ENCODE measurements at places on chromosomes 4 and X.

- ATAC-seq = no peak
These were observed 74.0 kb upstream of the TBL1X start for GRCh38 chrX:9390693-9391368.

DNA sequence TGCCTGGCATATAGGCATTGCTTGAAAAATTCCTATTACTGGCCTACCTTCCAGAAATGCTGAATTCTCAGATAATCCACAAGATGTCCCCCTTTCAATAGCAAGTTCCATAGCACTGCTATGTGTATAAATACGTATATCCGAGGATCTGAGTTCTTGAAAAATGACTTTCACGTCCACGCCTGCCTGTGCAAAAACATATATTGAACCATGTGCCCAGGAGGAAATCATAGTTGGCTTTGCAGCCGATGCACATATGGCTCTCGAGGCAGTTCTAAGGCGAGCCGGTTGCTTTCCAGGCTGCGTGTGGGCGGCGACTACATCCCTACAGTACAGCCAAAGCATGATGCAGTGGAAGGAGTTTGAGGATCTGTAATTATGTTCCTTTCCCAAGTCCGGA, 55.4 kb upstream of the ESX1 start:
- no peak for ATAC-seq

GRCh38 chr4:143386812-143387211, 50.1 kb downstream of the GAB1 start:
- ATAC-seq = no peak

DNA sequence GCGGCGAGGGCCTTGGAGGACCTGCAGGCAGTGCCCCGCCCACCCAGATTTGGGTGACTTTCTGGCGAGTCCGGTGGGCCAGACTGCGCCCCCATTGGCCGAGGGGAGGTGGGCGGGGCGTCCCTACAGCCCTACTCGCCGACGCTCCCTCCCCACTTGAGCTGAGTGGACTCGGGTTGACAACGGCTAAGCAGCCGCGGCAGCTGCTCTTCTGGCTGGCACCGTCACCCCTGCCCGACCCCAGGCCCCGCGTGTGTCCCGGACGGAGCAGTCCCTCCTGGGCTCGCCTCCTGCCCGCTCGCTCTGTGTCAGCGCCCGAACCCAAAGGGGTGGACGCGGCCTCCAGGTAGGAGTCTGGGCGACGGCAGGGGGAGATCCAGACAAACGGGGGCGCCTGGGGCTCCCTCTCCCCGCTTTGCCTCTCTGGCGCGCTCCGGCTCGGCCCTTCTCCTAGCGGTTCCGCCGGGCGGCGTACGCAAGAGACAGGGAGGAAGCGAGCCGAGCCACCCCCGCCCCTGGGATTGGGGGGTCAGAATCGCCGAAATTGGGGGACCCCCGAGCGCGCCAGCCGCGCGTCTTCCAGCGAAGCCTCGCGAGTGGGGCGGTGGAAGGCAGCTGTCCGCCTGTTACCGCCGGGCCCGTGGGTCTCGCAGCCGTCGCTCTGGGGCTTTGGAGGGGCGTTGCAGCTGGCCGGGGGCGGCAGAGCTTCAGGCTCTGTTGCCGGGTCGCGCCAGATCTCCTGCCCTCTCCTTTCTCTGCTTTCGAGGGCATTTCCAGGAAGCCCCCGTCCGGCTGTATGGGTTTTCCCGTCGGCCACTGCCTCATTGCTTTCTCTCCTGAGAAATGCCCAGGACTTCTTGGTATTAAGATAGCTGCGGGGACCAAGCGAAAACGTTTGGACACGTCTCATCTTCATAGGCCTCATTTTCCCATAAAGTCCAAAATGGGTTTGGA, 46.3 kb downstream of the STARD8 start:
- ATAC-seq = peak; percentile 30

GRCh38 chr4:26139310-26139924, 181.4 kb upstream of the RBPJ start:
- peak; percentile 67 for ATAC-seq

GRCh38 chr4:147340111-147340510, 140.8 kb upstream of the EDNRA start:
- ATAC-seq = no peak

DNA sequence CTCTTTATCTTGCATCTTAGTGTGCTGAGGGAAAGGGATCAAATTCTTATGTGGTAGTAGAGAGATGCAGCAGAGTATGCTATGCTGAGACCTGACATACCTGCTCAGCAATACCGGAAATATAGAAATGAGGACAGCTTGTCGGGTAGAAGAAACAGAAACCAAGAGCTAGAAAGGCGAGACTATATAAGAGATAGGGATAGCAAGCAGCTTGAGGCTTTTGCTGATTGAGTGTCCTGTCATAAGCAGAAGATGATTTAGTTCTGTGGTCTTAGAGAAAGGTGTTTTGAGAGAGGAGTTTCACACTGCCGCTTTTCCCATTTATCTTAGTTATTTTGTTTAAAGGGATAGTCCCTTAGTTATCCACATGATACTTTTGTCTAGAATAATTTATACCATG, 31.7 kb downstream of the USP9X start:
- peak; percentile 83 for ATAC-seq

GRCh38 chr4:77220828-77221613, 64.0 kb downstream of the CCNG2 start:
- no peak for ATAC-seq

- ATAC-seq = no peak
These were observed 200.3 kb downstream of the PDGFC start for GRCh38 chr4:156771171-156771837.

DNA sequence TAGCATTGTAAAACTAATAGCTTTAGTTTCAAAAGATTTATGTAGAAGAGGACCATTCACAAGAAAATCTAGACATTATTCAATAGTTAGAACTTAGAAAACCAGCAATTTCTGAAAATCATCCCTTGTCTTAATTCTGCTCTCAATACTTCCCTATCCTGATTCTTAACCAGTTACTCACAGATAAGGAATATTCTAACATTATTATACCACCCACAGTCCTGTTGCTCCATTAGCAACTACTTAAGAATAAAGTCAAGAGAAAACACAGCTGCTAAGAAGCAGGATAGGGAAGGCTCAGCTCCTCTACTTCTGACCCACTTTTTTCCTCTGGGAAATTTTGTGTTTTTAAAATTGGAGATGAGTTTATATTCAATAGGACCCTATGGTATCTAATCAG, 47.7 kb downstream of the PHKA1 start:
- ATAC-seq = no peak

- ATAC-seq = no peak
These were observed 50.4 kb downstream of the GSTCD start for GRCh38 chr4:105758958-105759357.

GRCh38 chr4:123248085-123248659, 148.4 kb upstream of the SPRY1 start:
- ATAC-seq = no peak

All from activated T-helper 17 cell treated with anti-CD3 and anti-CD28 coated beads, Interleukin-2, amount 50 U/mL, for 72 hours (primary cell).